Glutamatergic neuron (in vitro differentiated cells): ENCODE measurements at places on chromosomes 7 and 10. TPM values are rescaled to one million over a fixed set of nuclear protein-coding genes. Genes with fewer than 3 reads are reported as not detected.

METTL27 gene
- total RNA-seq = 2.9 TPM

TMEM140 gene
- total RNA-seq = not detected

MYO1G gene
- total RNA-seq = 0.54 TPM

FZD1 gene
- total RNA-seq = 4.9 TPM

UCN3 gene
- not detected for total RNA-seq

COPS6 gene
- 77.4 TPM for total RNA-seq

IL6 gene
- not detected for total RNA-seq

WNT2 gene
- total RNA-seq = not detected

CTBP2 gene
- total RNA-seq = 174 TPM

FLNC gene
- total RNA-seq = 241 TPM

GARIN1A gene
- total RNA-seq = 8.2 TPM

VWDE gene
- total RNA-seq = 12.4 TPM

NUDT5 gene
- 53.5 TPM for total RNA-seq

KNDC1 gene
- 7.4 TPM for total RNA-seq

DNA sequence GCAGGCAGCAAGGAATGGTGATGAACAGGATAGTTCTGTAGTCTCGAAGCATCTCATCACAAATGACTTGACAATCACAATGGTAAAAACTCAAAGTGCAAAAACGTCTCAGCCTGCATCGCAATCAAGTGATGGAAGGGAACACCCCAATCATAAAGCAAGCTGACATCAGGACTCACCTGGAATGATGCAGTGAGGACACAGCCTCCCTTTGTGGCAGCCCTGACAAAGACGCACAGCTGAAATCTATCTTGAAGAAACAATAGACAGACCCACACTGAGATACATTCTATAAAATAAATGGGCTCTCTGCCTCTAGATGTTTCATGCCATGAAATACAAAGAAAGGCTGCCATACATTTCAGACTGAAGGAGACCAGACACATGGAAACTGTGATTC lies 748.0 kb upstream of the IGFBP3 start:
- no peak for DNase-seq

DNA sequence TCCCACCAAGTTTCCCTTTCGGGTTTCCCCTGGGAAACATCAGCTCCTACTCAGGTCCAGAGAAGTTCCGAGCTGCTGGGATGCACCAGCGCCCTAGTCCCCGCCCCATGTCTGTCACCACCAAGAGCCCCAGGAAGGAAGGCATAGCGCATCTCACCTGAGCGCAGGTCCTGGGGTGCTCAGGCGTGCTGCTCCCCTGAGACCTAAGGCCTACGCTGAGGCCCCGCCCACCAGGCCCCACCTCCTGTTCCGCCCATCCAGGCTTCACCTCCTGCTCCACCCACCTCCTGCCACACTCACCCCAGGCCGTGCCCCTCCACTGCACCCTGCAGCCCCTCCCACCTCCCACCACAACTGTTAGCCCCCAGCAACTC lies 1.2 kb upstream of the TFR2 start:
- no peak for DNase-seq

GRCh38 chr10:133129071-133129858 lies 30.8 kb upstream of the KNDC1 start:
- DNase-seq = no peak

DNA sequence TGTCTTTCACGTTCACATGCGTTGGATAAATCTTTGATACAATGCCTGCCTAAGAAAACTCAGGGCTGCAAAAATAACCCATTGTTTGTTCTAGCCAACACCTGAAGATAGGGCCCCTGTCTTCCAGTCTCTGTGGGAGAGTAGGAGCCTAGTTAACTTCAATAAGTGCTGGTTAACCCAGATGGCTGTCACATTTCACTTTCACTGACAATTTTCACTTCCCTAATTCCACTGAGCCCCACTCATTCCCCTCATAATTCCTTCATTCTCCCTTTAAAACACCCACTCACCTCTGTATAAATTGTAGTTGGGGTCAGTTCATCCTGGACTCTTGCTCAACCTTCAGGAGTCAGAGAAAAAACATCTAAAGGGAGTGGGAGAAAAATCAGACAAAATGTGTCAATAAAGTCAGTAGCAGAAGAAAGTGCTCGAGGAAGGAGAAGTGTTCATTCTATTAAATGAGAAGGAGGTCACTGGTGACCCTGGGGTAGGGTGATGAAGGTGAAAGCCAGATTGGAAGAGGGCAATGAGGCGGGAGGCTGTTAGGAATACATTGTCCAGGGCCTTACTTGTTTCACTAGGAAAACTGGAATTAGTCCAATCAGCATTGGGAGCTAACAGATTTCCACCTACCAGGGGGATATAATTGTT lies 51.2 kb upstream of the ABI1 start:
- DNase-seq = no peak

- DNase-seq = no peak
These were observed 115.7 kb downstream of the ICA1 start for GRCh38 chr7:8146106-8146787.

GRCh38 chr10:129653428-129653827 lies 186.4 kb downstream of the MGMT start:
- DNase-seq = no peak

DNA sequence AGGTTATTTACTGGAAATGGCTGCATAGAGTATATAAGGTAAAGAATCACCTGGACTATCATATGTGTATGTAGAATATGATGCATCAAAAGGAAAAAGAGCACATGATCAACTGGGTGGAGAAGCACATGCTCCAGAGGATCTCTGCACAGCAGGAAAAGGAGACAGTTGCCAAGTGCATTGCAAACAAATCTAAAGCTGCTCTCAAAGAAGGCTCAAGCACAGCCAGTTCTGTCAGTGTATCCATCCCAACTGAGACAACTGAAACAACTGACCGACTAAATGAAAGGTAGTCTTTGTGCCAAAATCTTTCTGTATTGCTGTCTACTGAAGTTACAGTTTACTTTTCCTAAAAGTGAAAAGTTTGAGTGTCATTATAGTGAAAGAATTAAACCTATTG lies 83.2 kb upstream of the SGCE start:
- DNase-seq = no peak

DNA sequence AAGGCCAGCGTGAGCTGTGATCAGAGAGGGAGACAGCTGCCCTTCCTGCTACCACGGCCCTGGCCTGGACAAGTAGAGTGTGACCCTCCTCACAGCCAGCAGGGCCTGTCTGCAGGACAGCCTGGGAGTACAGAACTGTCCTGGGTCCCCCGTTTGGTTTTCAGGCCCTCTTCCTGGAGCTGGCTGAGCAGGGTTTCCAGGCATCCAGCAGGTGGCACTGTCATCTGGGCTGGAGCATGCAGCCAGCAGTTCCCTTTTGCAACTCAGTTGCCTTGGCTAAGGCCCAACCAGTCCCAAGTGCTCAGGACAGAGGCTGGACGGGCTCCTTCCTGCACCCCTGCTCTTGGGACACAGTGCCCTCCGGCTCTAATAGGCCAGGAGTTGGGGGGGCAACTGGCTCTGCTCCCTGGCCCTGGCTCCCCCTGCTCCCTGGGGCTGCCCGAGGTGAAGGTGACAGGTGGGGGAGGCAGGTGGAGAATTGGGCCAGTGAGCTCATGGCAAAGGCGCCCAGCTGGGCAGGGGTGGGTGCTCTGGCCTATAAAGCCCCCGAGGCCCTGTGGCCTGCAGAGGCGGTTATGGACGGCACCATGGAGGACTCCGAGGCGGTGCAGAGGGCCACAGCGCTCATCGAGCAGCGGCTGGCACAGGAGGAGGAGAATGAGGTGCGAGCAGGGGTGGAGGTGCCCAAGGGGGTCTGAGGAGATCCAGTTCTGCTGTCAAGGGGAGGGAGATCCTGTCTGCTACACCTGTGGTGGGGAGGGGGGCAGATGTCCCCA lies at the start of gene ANKRD2:
Gene ANKRD2 (plus strand): TSS at position 566 of the 776 bp plus-strand sequence. CDS start 10 bp downstream, at position 576.
- peak; percentile 82 for DNase-seq

DNA sequence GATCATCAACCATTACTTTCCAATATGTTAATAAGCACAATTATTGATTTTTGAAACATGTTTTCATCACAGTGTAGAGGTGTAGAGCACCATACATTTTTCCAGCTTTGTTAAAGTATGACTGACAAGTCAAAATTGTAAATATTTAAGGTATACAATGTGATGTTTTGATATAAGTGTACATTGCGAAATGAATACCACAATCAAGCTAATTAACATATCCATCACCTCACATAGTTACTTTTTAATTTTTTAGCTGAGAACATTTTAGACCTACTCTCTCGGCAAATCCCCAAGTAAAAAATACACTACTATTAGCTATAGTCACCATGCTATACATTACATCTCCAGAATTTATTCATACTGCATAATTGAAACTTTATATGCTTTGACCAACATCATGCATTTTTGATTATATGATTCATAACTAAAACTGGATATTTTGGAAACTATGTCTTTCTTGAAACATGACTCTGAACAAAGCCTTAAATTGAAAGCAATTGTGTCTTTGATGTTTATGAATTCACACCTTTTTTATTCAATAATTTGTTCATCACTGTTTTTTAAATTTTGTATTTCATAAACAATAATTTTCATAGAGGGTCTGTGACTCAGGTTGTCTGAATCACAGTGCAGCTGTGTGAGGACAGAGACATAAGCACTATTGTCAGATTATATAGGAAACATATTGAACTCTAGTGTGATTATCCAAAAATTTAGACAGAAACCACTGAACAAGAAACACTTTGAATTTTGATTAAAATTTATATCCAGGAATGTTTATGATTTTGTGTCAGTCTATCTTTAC lies 486.1 kb downstream of the SEMA3D start:
- no peak for DNase-seq

GRCh38 chr10:22301193-22301592 lies 15.0 kb upstream of the COMMD3 start:
- DNase-seq = no peak

DNA sequence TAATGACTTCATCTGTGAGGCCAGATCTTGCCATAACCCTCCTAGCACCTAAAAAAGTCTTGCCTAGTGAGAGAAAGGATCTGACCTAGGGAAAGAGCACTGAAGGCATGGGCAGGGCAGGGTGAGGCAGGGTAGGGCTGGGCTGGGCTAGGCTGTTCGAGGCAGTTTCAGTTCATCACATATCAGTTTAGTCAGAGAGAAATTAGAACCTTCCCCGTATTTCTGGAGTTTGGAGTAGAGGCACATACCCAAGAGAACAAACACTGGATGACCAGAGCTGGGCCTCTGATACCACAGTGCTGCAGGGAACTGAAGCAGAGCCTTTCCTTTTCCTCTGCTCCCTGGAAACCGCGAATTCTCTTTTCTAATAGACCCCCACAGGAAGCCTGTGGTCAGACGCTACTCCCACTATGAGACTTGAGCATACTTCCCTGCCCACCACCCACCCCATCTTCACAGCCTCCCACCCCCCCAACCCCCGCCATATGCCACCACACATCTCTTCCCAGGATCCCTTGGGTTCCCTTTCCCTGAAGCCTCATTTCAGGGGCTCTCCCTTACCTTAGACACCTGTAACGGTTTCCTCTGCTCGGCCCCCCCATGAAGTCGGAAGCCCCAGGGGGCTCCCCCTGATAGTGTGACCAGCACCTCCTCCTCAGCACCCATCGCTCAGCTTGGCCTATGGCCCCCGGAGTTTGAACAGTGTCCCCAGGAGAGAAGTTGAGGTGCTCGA lies 406 bp downstream of the SYNPO2L start:
- no peak for DNase-seq

GRCh38 chr7:11625669-11626068 lies 206.3 kb downstream of the THSD7A start:
- DNase-seq = no peak

- no peak for DNase-seq
These were observed 27.3 kb downstream of the AGAP3 start for GRCh38 chr7:151113344-151114150.

GRCh38 chr10:112977426-112977898 lies 27.4 kb downstream of the TCF7L2 start:
- DNase-seq = peak; percentile 39

DNA sequence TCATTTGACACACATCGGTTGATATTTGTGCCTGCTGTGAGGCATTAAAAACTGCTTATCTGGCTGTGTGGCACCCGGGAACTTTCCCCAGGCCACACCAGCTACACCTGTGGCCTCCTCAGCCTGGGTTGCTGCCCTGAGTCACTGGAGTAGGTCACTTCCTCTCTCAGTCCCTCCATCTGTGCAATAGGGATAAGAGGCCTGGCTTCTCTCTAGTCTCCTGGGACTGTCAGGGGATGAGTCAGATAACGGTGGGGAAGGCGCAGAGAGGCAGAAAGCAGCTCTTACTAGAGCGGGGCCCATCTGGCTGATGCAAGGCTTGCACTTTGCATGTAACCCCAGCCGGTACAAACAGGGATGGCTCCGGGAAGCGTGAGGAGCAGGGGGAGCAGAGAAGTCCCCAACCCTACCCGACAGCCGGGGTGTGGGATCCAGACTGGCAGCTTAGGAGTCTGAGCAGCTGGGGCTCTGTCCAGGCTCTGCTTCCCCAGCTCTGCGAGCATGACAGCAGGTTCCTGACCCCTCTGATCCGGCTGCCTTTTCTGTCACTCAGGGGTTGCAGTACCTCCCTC lies 34.0 kb downstream of the DNAJB12 start:
- DNase-seq = peak; percentile 93

GRCh38 chr10:80413271-80413996 lies 5.1 kb downstream of the PRXL2A start:
- no peak for DNase-seq

GRCh38 chr7:42618651-42619360 lies 293.1 kb downstream of the C7orf25 start:
- no peak for DNase-seq

DNA sequence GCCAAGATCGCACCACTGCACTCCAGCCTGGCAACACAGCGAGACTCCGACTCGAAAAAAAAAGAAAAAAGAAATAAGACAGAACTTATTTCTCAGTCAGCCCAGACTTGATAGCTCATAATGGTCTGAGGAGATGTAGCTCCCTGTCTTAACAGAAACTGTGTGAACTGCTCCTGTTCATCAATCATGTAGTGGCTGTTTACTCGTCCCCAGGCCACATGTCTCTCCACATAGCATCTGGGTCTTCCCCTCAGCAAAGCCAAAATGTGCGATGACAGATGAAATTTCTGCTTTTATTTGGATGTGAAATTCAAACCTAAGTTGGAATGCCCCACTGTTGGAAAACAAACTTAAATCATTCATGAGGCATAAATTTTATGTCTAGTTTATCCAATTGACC lies 219.0 kb downstream of the CACNA2D1 start:
- no peak for DNase-seq

GRCh38 chr7:123849855-123850254 lies 4.9 kb downstream of the HYAL4 start:
- no peak for DNase-seq

GRCh38 chr10:62093863-62094291 lies 174.8 kb downstream of the RTKN2 start:
- DNase-seq = no peak

- no peak for DNase-seq
These were observed 158.0 kb upstream of the RHEB start for GRCh38 chr7:151677581-151678226.
